ENCODE measurements at places on chromosomes 1 and 21.

GRCh38 chr1:186845576-186846210, 16.9 kb downstream of the PLA2G4A start:
- DNase-seq = no peak

DNA sequence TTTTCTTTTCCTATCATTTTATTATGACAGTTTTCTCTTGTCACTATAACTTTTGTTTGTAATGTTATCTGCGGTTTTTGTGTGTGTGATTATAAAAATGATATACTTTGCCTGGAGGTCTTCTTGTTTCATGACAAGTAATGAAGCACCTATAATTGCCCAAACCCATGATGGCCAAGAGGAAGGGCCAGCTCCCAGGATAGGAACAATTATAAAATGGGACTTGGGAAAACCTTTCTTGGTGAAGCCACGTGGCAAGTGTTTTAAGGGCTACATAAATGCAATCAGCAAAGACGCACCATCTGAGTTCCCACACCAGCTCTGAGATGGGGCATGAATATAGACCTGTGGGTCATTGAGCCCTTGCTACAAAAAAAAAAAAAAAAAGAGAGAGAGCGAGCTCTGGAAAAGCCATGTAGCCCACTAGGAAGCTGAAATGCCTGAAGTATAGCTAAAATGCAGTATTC, 462.6 kb upstream of the RUNX1 start:
- no peak for DNase-seq

- DNase-seq = peak; percentile 39
These were observed 1.0 kb downstream of the MARCKSL1 start for GRCh38 chr1:32334864-32335534.

DNA sequence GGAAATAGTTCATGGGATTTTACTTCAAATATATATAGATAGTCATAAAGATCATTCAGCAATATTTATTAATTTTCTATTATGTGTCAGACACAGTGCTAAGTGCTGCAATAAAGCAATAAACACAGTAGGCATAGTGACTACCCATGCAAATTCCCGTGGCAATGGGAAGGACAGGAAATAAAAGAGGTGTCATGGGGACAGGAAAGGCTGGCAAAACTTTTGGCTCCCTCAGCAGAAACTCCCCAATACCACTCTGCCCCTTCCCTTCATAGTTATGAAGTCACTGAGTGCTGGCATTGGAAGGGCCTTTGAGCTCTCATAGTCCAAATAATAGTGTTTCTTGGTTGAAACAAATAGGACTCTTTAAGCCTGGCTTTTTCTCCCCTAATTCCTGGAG, 104.4 kb upstream of the DPT start:
- no peak for DNase-seq

- DNase-seq = peak; percentile 3
These were observed 73.2 kb upstream of the ADGRL4 start for GRCh38 chr1:79079770-79080169.

All from Ammon's horn (tissue), 1 donor.